ENCODE measurements at places on chromosomes 1 and 21.

GRCh38 chr1:3921765-3922164 lies 21.7 kb upstream of the C1orf174 start:
- DNase-seq, result no peak

DNA sequence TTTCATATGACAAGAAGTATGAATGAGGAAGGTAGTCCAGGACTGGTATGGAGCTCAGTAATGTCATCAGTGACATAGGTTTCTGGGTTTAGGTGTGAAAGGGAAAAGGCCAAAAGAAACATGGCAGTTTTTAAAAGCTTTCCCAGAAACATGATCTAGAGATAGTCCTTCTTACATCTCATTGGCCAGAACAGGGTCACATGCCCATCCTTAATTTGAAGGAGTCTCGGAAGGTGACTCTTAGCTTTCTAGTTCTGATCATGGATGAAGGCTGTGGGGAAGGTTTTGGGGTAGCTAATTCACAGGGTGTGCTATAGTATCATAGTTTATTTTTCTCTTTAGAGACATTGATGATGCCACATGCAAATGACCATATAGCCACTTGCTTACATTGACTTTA lies 55.3 kb downstream of the RPS6KC1 start:
- no peak for DNase-seq

- peak; percentile 66 for DNase-seq
These were observed 10.5 kb upstream of the SPEN start for GRCh38 chr1:15836772-15837669.

DNA sequence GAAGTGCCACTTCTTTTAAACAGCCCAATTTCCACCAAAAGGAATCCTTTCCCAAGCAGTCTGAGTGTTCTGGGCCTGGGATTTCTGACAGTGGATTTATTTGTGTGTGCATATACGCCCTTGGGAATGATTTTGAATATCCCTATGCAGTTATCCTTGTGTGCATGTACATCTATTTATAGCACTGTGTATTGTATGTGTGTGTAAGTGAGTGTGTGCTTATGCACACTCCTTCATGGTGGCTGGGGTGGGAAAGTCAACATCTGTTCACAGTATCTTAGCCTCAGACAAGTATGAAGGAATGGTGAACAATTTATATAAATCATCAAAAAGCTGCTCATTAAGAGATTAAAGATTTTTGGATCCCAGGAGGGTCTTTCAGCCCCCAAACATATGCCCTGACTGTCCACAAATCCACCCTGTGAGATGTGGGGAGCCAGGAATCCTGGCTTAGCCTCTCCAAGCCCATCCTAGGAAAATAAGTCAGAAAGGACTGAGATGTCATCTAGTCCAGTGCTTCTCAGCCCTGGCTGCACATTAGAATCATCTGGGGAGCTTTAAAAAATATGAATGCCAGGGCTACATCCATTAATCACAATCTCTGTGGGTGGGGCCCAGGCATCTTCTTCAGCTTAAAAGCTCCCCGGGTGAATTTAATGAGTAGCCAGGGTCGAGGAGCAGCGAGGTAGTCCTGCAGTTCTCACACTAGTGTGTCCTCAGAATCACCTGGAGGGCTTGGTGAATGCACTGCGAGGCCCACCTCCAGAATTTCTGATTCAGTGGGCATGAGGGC lies 101.4 kb downstream of the PLXNA2 start:
- DNase-seq, result no peak

GRCh38 chr1:225299624-225300023 lies 128.2 kb downstream of the LBR start:
- DNase-seq, result no peak

- no peak for DNase-seq
These were observed 61.3 kb downstream of the B3GALNT2 start for GRCh38 chr1:235442788-235443429.

GRCh38 chr1:54499097-54499359 lies 49.0 kb upstream of the ACOT11 start:
- DNase-seq, result no peak

DNA sequence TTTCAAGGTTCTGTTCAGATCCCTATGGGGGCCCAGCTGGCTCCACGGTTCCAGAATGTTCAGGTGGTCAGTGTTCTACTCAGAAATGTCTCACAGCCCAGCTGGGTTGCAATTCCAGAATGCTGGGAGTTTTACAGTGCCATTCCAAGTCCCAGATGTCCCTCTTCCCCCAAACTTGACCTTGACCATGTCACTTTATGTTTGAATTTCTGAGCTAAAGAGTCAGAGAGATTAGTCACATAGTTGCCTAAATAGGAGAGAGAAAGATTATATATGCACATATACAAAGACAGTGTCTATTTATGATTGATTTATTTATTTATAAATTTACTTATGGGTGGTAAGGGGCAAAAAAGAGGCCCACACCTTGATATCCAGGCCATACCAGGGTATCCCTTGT lies 2.5 kb downstream of the GPR3 start:
- DNase-seq, result no peak

GRCh38 chr1:169105434-169106094 lies 926 bp upstream of the ATP1B1 start:
- DNase-seq, result no peak

DNA sequence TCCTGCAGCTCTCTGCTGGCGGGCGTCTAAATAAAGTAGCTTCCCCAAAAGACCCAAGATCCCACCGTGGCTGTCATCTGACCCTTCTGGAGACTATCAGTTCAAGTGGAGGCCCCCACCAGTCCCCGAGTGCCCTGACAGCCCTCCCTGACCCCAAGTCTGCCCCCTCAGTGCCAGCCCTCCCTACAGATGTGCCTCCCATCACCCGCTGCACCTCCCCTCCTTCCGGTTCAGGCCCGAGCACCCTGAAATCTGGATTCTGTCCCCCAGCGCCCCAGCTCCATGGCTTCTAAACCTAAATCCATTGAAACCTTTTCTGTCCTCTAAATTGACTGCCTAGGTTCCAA lies 595 bp downstream of the IL10RB start:
- no peak for DNase-seq

DNA sequence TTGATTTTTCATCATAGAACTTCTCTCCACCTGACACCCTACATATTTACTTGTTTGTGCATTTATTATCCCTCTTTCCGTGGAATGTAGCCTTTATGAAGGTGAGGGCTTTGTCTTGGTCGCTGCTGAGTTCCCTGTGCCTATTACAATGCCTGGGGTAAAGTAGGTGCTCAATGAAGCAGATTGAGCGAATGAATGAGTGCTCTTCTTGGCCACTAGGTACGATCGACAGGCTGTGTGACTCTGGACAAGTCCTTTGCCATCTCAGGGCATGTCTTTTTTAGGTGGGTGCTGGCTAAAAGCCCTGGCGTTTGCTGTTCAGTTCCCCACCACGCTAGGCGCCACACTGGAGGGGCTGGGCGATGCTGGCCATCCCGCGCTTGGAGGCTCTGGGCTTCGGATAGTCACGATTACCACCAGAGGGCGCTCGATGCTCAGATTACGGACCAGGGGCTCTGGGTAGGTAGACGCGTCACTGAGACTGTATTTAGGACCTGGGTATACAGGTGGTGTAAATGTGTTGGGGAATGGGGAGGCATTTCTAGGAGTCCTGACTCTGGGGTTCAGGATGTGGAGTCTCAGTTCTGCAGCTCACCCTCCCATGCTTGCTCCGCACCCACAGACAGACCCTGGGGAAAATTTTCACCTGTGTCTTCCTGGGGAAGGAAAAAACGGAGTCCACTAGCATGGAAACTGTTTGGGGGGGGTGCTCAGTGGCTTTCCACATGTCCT lies 71.0 kb upstream of the CSF3R start:
- DNase-seq, result peak; percentile 31

DNA sequence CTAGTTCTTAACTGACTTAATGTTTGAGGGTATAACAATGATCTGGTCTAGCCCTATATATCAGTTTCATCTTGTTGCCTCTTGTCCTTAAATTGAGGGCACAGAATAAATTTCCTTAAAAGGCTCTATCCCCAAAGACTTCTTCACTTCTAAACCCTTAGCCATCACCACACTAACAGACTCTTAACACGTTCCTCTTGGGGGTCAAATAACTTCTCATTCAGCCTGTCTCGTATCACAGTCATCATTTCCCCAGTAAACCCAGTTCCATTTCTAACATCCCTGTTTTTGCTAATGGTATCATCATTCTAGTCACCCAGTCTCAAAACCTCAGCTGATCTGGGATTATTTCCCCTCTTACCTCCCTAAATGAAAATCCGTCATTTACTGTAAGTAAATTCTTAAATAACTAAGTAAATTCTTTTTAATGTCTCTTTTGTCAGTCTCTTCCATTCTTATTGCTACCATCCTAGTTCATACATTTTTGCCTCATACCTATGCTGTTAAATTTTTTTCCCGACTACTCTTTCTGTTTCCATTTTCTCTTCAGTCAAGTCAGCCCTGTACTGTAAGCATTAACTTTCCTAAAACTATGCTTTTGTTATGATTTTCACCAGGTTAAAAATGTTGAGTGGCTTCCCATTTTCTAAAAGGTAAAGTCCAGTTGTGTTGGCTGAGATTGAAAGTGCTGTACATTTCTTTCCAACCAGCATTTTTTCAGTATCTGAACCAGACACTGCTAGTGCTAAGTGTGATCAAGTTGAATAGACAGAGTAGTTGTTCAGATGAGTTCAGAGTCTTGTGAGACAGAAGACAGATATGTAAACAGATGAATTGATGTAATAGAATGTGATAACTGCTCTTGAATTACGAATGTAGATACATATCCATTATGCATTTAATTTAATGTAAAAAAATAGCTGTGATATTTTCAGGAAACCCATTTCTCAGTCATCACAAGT lies 6.9 kb downstream of the CTTNBP2NL start:
- DNase-seq, result no peak

DNA sequence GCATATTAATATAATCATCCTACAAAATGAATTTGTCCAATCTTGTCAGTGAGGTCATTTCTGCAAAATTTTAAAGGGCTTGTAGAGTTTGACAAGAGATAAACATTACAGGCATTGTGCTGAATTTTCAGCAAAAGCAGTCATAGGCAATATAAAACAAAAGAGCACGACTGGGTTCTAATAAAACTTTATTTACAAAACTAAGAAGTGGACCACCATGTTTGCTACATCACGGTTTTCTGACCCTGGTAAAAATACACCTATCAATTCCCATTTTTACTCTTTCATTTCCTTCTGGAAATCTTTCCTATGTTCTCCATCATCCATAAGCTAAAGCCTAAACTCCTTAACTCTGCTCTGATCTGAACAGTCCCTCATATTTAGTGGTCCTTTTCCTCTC lies 229.8 kb upstream of the SGIP1 start:
- no peak for DNase-seq

GRCh38 chr1:216904471-216904870 lies 181.2 kb upstream of the ESRRG start:
- no peak for DNase-seq

DNA sequence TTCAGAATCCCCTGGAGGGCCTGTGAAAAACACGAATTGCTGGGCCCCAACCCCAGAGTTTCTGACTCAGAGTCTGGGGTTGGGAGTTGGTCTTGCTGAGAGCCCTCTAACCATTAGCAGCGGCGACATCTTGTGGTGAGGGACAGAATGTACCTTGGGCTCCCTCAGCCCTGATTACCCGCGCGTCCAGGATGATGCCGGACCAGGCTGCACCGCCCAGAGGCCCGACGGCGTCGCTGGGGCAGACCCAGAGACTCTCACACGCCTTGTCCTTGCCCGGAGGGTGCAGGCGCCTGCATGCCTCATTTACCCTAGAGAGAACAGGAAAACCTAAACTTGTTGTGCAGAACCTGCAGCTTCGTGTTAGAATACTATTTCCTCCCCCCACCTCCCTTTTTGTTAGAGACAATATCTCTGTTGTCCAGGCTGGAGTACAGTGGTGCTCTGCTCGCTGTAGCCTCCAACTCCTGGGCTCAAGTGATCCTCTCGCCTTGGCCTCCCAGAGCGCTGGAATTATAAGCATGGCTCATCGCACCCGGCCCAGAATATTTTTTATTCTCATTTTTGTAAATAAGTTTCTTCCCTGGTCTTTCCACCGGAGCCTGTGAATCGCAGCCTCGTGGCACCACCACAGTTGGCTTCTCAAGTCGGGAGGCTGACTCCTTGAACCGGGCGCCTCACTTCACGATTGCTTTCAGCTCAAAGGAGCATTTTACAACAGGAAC lies 22.2 kb upstream of the RD3 start:
- DNase-seq, result peak; percentile 59
